ENCODE measurements at places on chromosomes 11 and 22.

- no peak for DNase-seq
Observed at GRCh38 chr11:94787801-94788200, 19.6 kb downstream of the AMOTL1 start.

- DNase-seq: no peak
Observed at GRCh38 chr22:32999039-32999815, 59.0 kb downstream of the SYN3 start.

- DNase-seq: peak; percentile 86
Observed at GRCh38 chr11:112392904-112393303, 132.2 kb upstream of the PLET1 start.

GRCh38 chr11:76510060-76511047, 65.5 kb downstream of the EMSY start:
- DNase-seq: no peak

DNA sequence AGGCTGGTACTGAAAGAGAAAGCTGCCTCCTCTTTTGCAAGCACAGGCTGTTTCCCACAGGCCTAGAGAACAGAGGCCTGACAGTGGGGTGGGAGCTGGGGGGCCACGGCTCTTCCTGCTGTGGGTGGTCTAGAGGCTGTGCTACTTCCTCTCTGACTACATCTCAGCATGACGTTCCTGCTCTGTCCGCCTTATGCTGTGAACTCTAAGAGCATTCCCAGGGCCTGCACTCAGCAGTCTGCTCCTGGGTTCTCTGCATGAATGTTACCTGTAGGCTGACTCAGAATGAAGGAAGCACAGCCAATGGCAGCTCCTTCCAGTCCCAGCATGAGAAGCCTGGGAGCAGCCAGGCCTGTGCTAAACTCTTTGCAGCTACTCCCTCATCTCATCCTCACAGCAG, 534.3 kb downstream of the NTM start:
- DNase-seq: no peak

DNA sequence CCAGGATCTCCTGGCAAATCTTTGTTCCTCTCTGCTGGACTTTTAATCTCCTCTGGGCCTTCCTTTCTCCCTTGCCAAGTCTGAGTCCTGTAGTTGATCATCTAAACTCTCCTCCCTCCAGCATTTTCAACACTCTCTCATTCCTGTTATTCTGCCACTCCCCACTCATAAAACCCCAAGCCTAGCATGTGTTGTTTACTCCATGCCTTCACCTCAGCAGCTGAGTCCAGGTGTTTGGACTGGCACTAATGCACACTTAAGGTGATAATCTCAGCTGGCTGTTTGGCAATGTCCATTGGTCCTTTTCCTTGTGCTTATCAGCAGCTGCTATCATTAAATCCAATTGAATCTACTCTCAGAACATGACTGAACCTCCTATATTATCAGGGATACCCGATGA, 876.8 kb upstream of the TENM4 start:
- no peak for DNase-seq

GRCh38 chr22:17874231-17874905, 100.1 kb upstream of the BID start:
- DNase-seq: no peak

DNA sequence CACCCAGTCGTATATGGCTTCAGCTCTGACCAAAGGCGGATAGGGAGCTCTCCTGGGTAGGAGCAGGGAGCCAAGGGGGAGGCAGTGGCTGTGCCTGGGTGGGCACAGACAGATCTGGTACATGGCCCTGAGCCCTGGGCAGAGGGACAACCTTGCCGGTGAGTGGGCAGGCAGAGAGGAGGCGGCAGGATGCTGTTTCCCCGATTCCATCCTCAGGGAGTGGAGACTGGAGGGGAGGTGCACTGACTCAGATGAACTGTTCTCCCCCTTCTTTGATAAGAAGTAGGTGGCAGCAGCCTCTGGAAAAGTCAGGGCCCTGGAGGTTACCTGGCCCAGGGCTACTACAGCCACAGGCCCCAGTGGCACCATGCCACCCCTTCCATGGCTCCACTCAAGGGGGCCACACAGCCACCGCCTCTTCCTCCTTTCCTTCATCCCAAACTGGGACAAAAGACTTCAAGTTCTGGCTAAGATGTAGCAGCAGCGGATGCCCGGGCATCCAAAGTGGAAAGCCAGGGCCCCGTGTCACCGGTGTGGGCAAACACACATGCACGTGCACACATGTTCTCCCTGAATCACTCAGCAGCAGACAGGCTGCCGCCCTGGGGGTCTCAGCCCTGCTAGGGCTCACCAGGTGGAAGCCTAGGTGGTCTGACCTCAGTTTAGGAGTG, 13.4 kb downstream of the CXCR5 start:
- no peak for DNase-seq

DNA sequence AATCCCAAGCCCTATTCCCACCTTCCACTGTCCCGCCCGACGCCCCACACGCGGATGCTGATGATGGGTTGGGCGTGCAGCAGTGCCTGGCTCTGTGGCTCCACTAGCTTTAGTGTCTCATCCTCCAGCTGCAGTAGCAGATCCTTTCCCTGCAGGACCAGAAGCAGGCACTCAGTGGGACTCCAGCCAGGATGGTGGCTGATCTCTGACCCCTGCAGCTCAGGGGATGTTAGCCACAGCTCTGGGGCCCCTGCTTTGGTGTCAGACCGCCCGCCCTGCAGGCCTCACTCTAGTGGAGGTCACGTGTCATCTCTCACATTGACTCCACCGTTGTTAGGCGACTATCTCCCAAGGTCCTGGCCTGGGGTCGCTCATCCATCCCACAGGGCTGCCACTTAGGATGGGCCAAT, 11.8 kb downstream of the SMPD1 start:
- no peak for DNase-seq

- DNase-seq: no peak
Observed at GRCh38 chr11:46351606-46352005, 4.3 kb downstream of the DGKZ start.

- DNase-seq: no peak
Observed at GRCh38 chr11:67178878-67179277, 59.8 kb downstream of the KDM2A start.

- no peak for DNase-seq
Observed at GRCh38 chr11:70716216-70716615, 317.9 kb downstream of the CTTN start.

DNA sequence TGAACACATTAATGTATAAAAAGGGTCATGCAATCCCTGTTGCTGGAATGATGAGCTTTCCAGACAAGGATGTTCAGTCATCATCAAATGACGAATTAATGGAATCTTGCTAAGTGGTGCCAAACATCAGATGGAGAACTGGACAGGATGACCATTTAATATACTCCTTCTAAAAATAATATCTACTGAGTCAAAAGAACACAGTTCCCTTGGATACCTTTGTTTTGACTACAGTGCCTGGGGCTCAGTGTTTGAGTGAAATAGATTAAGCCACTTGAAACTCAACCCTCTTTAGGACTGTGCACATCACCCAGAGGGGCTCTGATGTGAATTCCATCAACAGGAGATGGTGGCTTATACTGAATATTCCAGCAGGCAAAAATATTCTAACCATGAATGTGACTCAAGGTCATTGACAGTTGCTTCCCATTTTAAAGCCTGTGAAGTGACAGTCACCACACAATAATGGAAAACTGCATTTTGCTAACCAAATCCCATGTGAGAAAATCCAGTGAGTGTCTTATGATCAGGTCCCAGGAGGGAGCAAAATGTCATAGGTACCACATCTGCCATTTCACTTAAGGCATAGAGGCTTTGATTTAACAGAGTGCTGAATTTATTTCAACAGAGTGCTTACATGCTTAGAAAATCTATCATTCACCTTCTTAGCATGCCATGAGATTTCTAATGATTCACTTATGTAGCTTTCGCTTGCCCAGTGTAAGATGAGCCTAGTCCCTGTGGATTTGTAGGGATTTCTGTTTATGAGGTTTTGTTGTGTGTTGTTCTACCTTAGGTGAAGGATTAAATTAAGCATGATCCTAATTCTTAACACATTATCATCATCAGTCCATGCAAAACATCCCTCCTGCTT, 41.3 kb upstream of the SLN start:
- DNase-seq: no peak

DNA sequence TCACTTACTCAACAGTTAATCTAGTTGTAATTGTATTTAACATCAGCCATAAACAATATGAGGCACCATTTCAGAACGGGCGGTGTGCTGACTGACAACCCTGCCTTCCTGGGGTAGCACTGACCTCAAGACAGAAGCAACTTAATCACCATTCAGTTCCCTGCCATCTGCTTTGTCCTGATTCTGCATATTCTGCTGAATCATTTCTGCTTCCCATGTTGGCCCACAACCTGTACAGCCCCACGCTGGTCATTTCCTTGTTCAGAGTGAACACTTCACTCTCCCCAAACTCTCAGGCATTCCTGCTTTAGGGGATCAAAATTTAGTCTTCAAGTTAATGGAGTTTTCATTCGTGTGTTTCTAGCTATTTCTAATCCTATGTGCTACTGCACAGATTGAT, 132.3 kb upstream of the ZBED5 start:
- no peak for DNase-seq

GRCh38 chr11:70472240-70472639, 73.9 kb downstream of the CTTN start:
- DNase-seq: no peak

GRCh38 chr22:45305456-45306075, 4.2 kb upstream of the FAM118A start:
- DNase-seq: no peak
